ENCODE measurements at places on chromosomes 3 and 15.

DNA sequence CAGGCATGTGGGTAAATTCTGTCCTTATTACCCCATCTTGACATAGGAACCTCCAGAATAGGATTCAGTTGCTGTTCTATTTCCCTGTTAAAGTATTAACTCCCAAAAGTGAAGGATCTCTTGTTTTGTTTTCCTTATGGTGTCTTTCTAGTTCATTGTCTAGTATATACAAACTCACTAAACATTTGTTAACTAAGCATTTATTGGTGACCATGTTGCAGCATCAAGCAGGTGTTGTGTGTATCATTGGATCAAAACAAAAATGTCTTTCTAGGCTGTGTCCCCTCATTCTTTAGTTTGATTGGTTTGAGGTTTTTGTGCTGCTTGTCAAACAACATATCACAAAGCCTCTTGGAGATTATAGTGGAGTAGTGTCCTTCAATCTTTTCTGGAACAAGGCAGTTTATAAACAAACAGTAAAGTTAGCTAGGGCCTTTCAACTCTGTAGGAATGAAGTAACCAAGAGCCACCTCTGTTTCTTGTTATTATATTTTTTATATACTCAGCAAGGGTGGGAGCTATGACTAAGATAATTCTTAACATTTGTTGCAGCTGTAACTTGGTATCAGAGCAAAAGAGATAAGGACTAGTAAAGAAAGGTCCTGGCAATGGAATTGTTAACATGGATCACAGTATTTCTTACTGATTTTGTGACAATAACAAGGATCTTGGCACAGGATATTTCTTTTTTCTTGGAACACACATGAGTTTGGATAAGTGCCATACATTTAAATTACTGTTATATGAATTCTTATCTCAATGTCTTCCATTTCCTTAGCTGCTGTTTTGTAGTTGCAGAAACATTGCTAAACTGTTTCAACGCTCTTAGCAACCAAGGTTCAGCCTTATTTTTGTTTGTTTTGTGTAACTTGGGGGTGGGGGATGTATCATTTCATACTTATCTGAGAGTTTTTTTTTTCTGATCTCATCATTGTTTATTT is 49.3 kb downstream of the TMOD3 start:
- no peak for DNase-seq

- no peak for DNase-seq
These were observed 24.5 kb upstream of the SLCO2A1 start for GRCh38 chr3:134054231-134054630.

- DNase-seq, result no peak
These were observed 19.5 kb downstream of the CCDC14 start for GRCh38 chr3:123941542-123941941.

DNA sequence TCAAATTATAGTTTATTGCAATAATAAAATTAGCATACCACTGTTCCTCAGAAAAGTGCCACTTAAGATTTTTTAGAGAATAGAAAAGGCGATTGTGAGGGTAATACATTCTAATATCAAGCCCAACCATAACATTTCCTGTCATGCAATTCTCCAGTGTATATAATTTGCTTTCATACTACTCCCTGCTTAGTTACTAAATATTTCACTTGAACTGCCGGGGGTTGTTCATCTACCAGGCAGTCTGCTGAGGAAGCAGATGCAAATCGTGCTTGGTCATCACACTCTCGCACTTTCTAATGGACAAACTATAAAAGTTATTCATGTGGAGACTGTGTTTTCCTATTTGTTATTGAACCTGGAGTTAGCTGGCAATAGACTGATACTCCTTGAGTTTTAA is 645.6 kb upstream of the CBLB start:
- DNase-seq, result no peak

DNA sequence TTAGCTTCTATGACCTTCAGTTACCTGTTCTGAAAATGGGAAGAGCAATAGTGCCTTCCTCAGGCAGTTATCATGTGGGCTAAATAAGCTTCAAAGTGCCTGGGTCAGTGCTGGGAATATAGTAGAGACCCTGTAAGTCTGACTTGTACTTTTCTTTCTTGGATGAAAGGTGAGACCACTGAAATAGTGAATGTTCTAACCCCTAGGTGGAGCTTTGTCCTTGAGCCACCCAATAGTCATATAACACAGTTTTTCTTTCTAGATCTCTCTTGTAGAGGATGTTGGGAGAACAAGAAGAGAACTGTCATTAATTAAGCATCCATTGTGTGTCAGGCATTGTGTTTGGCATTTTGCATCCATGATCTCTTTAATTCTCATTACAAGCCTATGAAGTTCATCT is 13.0 kb upstream of the BFSP2 start:
- DNase-seq, result no peak

- no peak for DNase-seq
These were observed 20.9 kb downstream of the LINGO1 start for GRCh38 chr15:77611767-77612166.

- no peak for DNase-seq
These were observed 30.3 kb downstream of the MYLK start for GRCh38 chr3:123853686-123854372.

- no peak for DNase-seq
These were observed 12.1 kb downstream of the TBC1D2B start for GRCh38 chr15:78065284-78065872.

DNA sequence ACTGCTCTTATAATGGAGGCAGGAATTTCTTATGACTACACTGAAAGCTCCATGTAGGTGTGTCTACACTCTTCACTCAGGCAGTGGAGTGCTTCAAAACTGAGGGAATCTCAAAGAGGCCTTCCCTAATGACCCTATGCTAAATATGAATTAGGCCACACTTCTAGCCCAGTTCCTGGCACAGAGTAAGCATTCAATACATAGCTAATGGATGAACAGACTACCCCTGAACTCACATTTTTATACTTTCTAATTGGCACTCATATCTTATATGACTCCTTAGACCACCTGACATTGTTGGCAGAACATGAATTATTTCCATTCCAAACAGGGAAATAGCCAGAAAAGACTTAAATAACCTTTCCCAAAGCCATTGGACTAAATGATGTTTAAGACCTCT is 3.4 kb downstream of the RARRES1 start:
- no peak for DNase-seq

DNA sequence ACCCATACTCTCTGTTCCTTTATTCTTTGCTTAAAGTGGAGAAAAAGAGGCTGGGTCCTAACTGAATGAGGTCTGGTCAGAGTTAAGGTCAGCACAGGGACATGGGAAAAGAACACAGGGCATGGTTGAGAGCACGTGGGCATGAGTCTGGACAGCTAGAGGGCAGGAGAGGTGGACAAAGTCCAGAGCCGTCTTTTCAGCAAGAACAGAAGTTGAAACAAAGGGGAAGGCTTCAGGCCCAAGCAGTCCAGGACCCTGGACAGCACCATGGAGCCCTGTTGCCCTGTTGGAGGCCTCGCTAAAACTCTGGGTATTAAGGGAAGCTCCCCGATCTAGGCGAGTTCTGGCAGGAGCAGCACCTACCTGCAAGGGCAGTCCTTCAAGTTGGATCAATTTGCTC is 50.7 kb downstream of the XYLB start:
- no peak for DNase-seq

DNA sequence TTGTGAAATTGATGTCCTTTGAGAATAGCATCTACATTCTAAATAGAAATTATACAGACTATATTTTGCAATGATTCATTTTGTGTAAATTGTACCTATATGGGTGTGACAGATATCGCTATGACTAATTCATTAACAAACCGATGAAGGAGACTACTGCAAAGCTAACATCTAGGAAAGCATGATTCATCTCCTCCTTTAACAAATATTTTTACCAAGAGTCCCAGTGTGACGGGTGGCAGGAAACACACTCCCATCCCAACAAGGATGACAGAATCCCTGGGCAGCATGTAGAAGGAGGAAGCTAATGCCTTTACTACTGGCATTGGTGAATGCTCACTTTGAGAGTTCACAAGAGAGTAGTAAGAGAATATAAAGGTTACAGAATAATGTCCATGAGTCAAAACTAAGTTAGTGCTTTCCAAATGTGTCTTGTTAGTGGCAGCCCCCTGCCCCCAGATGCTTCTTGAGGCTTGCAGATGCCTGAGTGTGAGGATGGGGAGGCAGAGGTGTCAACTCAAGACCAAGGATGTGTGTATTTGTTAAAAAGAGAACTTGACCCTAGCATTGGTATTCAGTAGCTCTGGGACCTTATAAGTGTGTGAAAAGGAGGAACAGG is 180.6 kb downstream of the FMN1 start:
- DNase-seq, result no peak

GRCh38 chr3:124520970-124521369 is 209.3 kb upstream of the UMPS start:
- no peak for DNase-seq

- no peak for DNase-seq
These were observed 193.9 kb downstream of the DTWD1 start for GRCh38 chr15:49814709-49815108.

GRCh38 chr3:65318231-65318630 is 630.4 kb upstream of the ADAMTS9 start:
- DNase-seq, result no peak

All from stimulated activated CD8-positive, alpha-beta memory T cell treated with anti-CD3 and anti-CD28 coated beads, Interleukin-12 subunit alpha, Interleukin-12 subunit beta, amount 100 ng/mL, for 1 hour (primary cell).